ENCODE measurements at places on chromosomes 5 and 9.

DNA sequence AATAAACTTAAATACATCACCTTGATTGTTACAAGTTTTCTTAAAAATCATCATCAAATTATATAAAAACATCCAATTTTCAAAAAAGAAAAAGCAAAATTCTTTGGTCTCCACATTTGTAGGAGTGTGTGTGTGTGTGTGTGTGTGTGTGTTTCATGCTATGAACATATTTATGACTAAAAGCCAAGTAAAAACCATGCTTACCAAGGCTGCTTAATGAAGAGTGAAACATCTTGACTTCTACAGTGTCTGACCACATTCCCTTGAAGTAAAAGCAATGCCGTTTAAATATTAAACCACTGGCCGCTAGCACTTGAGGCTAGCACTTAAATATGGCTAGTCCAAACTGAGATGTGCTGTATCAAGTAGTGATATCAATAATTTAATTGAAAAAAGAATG lies 549.1 kb upstream of the CCNG1 start:
- no peak for DNase-seq

DNA sequence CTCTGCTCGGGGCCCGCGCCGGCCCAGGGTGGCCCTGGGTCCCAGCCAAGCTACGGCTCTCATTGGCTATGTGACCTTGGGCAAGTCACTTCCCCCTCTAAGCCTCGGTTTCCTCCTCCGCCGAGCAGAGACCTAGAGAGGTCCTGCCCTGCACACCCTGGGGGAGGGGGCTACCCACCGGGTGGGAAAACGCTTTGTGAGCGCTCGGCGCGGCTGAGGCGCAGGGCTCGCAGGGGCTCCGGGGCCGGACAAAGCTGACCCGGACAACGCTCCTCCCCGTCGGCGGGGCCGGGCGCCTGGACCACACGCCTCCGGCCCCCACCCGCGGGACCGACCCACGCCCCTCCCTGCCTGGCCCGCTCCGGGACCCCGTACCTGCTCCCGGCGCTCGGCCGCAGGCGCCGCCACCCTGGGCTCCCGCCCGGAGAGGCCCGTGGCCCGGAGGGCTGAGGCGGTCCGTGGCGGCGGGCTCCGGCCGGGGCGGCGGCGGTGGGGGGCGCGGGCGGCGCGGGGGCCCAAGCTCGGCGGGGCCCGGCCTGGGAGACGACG lies 85.7 kb upstream of the MELK start:
- peak; percentile 41 for DNase-seq

GRCh38 chr9:83036043-83036442 lies 26.9 kb downstream of the RASEF start:
- no peak for DNase-seq

DNA sequence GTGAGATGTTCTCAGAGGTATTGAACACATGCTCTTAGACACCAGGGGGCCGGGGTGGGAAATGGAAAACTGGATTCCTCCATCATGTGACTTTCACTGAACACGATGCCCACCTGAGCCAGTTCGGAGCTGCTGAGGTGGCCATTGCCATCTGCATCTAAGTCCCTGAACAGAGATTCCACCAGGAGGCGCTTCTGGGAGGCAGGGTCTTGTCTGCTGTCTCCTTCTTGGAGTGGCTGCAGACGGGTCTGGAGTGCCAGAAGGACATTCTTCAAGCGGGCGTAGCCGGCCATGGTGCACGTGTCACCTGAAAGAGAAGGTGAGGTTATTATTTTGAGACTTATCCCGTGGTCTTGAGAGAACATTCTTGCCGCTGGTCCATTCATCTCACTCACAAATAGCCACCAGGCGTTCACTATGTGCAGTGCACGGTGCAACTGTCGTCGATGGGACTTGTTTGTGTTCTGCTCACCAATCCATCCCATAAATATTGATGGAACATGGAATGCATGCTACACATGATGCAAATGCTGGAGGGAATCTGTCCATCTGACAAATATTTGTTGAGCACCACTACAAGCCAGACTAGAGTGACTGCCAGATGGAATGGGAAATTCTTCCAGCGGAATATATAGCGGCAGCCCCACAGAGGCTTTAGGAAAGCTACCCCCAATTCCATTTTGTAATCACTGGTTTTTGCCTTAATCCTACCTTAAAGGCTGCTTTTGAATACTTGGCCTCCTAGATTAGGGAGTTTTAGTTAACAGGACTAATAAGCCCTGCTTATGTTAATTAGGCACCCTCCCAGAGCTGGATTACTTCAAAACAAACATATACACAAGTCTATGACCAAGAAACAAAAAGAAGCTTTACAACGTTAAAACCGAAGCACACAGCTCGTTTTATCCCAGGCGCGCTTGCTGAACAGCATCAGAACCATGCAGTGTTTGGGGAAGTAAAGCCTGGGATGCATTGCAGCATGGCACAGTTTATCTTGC lies 264.8 kb downstream of the HSPA4 start:
- DNase-seq, result peak; percentile 8

- DNase-seq, result no peak
These were observed 1296.8 kb upstream of the NUDT12 start for GRCh38 chr5:104859437-104859836.

DNA sequence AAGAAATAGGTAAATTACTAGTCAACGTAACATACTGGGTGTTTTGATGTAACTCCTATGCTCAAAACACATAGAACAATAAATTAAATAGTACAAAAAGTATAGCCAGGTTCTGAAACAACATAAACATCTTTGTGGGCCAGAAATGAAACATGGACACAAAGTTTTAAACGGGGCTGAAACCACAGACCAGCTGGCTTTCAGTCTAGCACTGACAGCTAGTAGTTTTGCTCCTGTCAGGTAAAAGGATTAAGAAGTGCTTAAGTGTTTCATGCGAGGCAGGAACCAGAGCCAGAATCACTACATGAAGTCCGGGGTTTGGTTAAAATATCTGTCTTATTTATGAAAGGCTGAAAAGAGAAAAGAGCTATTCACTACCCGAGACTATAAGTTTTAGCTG lies 19.5 kb downstream of the DCAF10 start:
- DNase-seq, result no peak

GRCh38 chr9:105633411-105633810 lies 28.8 kb upstream of the TAL2 start:
- no peak for DNase-seq

DNA sequence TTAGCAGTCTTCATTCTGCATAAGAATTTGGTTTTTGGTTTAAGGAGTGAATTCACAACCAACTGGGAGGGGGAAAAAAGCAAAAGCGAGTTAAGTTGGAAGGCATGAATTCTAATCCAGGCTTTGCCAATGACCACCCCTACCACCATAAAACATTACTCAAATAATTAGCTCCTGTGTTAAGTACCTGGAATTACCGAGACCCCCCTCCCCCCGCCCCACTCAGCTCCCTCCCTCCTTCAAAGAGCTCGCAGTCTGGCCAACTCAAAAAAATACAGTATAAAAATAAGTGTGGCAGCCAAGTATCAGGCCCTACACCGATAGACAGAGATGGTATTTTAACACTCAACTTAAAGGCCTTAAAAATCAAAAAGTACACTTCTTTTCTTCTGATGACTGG lies 492 bp downstream of the ATG12 start:
- no peak for DNase-seq

DNA sequence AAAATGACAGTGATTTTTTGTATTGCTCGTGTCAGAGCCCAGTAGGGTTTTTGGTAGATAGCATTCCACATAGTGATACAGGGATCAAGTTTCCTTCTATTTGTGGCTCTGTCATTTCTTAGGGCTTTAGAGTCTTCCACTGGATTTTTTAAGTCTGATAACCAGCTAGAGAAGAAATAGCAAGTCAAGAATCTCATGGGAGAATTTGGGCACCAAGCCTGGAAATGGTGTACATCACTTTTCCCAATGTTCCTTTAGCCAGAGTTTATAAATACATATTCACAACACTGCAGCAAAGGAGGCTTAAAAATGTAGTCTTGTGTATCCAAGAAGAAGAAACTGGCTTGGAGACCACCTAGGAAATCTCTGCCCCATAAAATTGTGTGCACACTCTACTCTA lies 647.1 kb upstream of the KLF4 start:
- DNase-seq, result peak; percentile 6

- DNase-seq, result no peak
These were observed 189.9 kb downstream of the DEPDC1B start for GRCh38 chr5:60510049-60510448.

DNA sequence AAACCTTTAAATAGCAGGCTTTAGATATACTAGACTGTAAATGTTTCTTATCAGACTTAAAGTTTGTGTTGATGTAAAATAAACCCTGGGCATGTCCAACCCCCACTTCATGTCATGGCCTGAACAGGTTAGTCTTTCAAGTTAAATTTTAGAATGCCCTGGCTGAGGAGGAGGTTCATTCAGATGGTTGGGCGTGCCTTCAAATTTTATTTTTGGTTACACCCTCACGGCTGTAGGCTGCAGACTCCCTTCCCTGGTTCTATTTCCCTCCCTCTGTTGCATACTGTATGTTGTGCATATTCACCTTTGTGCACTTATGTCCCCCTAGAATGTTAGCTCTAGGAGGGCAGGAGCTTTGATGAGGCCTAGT lies 5.3 kb upstream of the BICD2 start:
- DNase-seq, result no peak

- DNase-seq, result no peak
These were observed 580.8 kb downstream of the ACTL7B start for GRCh38 chr9:108274971-108275370.

All from EH (cell line).